GM23338 (cell line): ENCODE measurements at places on chromosomes 4 and X. TPM values are rescaled to one million over a fixed set of nuclear protein-coding genes. Genes with fewer than 3 reads are reported as not detected.

TAF7L gene
- total RNA-seq: 0.58 TPM in 1 of 2 replicates, not detected in the other

HDX gene
- total RNA-seq: 8.7 and 15.3 TPM in 2 replicates

MAN2B2 gene
- total RNA-seq: 6.9 and 7.1 TPM in 2 replicates

GLRB gene
- total RNA-seq: 1.0 and 1.9 TPM in 2 replicates

MAGED4 gene
- total RNA-seq: 22.2 and 57.3 TPM in 2 replicates

EFNB1 gene
- 2.7 and 5.7 TPM in 2 replicates for total RNA-seq

FAM149A gene
- 13.3 and 22.5 TPM in 2 replicates for total RNA-seq

DDX60 gene
- 1.4 and 3.6 TPM in 2 replicates for total RNA-seq

NOX1 gene
- not detected in 2 replicates for total RNA-seq

PRSS12 gene
- total RNA-seq: 7.5 and 12.9 TPM in 2 replicates

KLKB1 gene
- 10.9 and 22.7 TPM in 2 replicates for total RNA-seq

PCDH19 gene
- total RNA-seq: 0.89 and 1.4 TPM in 2 replicates

PRKG2 gene
- 3.0 and 3.6 TPM in 2 replicates for total RNA-seq

TCEAL2 gene
- 9.1 and 12.3 TPM in 2 replicates for total RNA-seq

ATP10D gene
- 4.7 and 4.9 TPM in 2 replicates for total RNA-seq

ING2 gene
- 18.5 and 21.5 TPM in 2 replicates for total RNA-seq

TMEM144 gene
- total RNA-seq: 1.7 and 2.8 TPM in 2 replicates

STPG2 gene
- total RNA-seq: 0.17 TPM in 1 of 2 replicates, not detected in the other

RAB40A gene
- not detected in 2 replicates for total RNA-seq

CSAG3 gene
- not detected in 2 replicates for total RNA-seq

VEGFC gene
- total RNA-seq: 1.0 and 1.1 TPM in 2 replicates

DDX53 gene
- total RNA-seq: not detected in 2 replicates

DDIT4L gene
- 7.0 and 11.5 TPM in 2 replicates for total RNA-seq

CYLC1 gene
- total RNA-seq: not detected in 2 replicates

MND1 gene
- 22.5 and 26.2 TPM in 2 replicates for total RNA-seq

XG gene
- 0.28 and 0.97 TPM in 2 replicates for total RNA-seq

STS gene
- total RNA-seq: 1.4 and 1.7 TPM in 2 replicates

BTK gene
- 0.16 and 0.31 TPM in 2 replicates for total RNA-seq
